ENCODE measurements at places on chromosomes 11 and 22.

DNA sequence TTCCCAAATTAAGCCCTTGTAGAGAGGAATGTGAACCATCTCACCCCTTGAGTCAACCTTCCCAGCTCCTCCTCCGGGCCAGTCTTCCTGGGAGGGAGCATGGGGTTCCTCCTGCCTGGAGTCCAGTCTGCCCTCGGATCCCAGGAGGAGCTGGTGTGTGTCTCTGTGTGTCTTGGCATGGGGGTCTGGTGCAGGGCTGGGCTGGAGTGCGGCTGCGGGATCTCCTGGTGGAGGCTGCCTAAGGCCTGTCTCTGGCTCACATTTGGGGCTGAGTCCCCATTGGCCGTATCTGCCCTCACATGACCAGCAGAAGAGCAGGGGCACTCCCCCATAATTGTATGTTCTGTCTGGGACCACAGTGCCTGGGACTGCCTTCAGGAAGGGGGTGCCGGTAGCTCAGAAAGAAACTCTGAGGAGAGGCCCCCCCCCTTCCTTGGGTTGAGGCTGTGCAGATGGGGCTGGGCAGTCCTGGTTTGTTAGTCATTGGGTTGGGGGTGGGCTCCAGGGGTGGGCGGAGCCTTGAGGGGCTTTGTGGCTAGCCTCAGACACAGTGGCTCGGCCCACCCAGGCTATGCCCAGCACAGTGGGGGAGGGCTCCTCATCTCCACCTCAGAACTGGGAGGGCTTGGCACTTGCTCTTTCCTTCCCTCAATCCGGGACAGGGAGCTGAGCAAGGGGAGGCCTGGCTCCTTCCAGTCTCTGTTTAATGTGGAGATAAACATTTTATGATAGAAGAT is 2.9 kb downstream of the C1QTNF5 start:
- DNase-seq, result no peak

- no peak for DNase-seq
These were observed 11.2 kb upstream of the CHST1 start for GRCh38 chr11:45676522-45677095.

GRCh38 chr11:61613051-61613450 is 32.2 kb upstream of the SYT7 start:
- no peak for DNase-seq

GRCh38 chr11:122028545-122028944 is 87.5 kb downstream of the BLID start:
- DNase-seq, result no peak

- no peak for DNase-seq
These were observed at the start of gene RTN4R for GRCh38 chr22:20268279-20269012. Gene RTN4R (minus strand): TSS chr22:20268318. CDS start chr22:20268092, 226 bp downstream.

DNA sequence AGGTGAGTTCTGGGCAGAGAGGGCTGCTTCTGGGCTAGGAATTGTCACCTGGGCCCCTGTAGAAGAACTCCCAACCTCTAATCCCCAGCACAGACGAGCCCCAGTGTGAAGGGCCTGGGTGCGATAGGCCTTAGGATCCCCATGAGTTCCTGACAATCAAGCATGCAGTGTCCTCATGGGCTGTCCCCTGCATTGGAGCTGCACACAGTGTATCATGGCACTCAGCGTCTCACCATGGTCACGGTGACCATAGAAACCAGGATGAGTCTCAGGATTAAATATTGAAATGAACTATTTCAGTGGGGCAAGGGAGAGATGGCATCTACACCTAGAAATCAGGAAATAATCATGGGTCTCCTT is 292 bp downstream of the SCGB2A1 start:
- no peak for DNase-seq

Measured in GM04504 (cell line).